NCI-H1436 treated with DMSO at 0.1 percent for 48 hours (cell line): ENCODE measurements at places on chromosomes 6 and 20.

DNA sequence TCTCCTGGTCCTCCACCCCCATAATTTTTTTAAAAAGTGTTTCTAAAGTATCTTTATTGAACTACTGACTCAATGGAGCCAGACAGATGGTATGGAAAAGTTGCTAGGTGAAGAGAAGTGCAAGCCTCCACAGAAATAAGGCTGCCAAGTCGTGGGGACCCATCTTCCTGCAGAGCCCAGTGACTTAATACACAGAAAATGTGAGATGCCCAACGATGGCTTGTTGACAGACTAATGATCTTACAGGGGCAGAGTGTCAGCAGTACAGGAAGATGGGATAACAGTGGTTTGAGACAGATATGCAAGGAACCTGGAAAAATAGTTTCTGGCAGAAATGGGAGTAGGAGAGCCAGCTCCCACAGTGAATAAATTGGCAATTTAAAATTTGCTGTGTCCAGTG is 43.3 kb downstream of the FYN start:
- DNase-seq = no peak

DNA sequence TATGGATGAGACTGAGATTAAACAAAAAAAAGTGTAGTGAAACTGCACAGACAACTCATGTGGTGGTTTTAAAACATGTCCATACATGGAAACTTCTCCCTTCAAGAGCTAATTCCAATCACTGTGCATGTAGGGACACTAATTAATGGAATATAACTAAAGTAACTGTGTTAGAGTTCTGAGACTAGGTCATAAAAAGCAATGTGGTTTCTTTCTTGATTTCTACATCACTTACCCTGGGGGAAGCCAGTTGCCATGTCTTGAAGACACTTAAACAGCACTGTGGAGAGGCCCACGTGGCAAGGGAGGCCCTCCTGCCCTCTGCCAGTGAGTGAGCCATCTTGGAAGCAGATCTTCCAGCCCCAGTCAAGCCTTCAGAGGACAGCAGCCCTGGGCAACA is 118.2 kb upstream of the DST start:
- DNase-seq = no peak

DNA sequence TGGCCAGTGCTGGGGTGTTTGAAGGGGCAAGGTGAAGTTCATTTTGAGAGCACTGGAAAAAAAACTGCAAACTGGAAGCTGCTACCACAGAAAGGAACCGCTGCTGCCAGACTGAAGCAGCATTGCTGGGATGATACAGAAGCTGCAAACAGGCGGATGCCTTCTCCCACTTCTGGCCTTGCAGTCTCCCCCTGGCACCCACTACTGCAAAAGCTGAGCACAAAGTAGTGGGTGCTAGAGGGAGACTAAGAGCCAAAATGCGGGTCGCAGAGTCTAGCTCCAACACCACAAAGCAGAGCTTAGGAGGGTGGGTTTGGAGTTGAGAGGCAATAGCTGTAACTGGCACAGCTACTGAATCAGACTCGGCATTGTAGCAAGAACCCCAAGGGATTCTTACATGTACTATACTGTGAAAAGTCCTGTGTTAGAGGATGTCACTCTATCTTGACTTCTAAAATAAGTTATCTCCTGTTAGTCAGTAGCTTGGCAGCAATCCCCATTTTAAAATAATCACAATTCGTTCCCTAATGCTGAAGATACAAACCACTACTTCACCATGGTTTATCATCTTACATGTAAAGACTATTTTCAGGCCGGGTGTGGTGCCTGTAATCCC is 44.0 kb upstream of the COL21A1 start:
- DNase-seq = no peak

GRCh38 chr20:11585752-11586352 is 331.8 kb upstream of the BTBD3 start:
- DNase-seq = no peak

GRCh38 chr6:93373445-93373844 is 45.9 kb downstream of the EPHA7 start:
- DNase-seq = no peak

DNA sequence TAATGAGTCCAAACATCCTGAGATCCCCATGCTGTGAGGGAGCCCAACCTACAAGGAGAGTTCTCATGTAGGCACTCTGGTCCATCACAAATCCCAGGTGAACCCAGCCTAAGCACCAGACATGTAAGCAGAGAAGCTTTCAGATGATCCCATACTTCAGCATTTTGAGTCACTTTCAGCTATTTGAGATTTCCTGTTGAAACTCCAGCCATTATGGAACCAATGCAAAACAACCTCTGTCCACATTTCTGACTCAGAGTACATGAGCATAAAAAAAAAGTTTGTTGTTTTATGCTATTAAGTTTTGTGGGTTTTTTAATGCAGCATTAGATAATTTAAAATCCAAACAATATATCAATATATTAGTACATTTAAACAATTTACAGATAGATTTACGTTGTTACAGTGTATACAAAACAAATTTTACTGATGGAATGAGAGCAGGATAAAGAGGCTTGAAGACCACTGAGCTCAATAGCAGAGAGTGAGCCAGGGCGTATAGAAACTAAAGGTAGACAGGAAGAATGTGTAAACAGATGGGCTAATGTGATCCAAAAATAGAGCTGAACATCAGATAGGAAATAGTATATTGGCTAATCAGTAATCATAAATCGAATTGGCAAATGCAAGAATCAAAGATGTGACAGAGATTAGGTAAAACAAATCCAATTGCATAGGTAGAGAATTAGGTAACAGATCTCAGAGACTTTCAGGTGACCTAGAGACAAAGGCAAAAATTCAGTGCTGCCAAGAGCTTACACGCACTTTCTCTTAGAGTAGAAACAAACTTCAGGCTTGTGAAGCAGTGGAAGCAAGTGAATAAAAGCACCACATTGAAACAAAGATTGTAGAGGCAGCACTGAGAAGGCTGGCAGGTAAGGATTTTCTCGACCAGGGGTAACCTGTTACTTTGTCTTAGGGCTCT is 36.2 kb upstream of the PLCB1 start:
- DNase-seq = no peak

DNA sequence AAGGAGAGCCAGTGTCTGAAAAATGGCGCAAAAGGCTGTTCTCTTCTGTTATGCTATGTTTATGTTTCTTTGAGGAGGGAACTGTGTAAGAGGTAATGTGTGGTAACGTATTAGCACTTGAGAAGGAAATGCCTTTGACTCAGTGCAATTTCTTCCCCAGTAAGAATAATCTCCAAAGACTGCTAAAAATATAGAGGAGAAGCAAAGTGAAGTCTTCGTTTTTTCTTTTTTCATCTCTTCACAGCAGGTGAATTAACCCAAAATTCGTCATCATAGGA is 47.1 kb upstream of the IFNGR1 start:
- no peak for DNase-seq

GRCh38 chr6:34696189-34696738 is 303 bp downstream of the ILRUN start:
- DNase-seq = no peak
